NCI-H1092 (cell line): ENCODE measurements at places on chromosomes 6 and 20.
A peak's percentile ranks its signal among the peaks of the same experiment; 100 is the strongest.

- no peak for DNase-seq
Observed at GRCh38 chr6:44685213-44685612, 297.7 kb downstream of the CDC5L start.

DNA sequence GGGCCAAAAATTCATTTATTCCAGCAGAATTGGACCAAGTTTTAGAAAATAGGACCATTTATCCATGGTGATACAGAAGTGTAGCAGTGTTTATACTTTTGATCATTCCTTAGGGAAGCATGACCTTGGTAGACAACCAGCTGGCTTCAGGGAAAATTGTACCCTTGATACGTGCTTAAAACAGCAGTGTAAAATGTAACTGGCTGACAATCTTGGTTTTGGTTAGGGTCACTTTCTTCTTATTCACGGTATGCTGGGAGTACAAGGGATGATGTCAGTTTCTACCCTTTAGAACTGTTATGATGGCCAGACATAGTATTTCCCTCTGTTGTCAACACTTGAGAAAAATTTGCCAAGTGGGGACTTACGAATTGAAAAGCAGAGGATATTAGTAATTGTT is 157.1 kb downstream of the BCKDHB start:
- no peak for DNase-seq

GRCh38 chr6:169499848-169500247 is 202.0 kb downstream of the WDR27 start:
- DNase-seq, result no peak

GRCh38 chr6:33634161-33634727 is 13.1 kb downstream of the ITPR3 start:
- DNase-seq, result no peak

DNA sequence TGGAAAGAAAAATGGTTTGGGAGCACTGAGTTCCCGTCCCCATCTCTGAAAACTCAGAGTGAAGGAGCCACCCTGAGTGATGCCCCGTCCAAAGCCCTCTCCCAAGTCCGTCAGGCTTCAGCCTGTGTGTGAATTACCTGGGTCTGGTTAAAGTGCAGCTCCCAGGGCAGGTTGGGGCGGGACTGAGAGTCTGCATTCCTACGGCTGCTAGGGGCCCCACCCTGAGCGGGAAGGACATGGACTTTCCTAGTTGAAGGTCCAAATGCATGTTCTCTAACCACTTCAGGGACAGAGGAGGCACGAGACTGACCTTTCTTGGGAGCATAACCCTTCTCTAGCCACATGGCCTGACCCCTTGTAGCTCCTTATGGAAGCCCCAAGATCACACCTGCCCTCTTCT is 97.2 kb downstream of the SYNDIG1 start:
- no peak for DNase-seq

- no peak for DNase-seq
Observed at GRCh38 chr20:2834401-2835110, 5.9 kb downstream of the PCED1A start.

DNA sequence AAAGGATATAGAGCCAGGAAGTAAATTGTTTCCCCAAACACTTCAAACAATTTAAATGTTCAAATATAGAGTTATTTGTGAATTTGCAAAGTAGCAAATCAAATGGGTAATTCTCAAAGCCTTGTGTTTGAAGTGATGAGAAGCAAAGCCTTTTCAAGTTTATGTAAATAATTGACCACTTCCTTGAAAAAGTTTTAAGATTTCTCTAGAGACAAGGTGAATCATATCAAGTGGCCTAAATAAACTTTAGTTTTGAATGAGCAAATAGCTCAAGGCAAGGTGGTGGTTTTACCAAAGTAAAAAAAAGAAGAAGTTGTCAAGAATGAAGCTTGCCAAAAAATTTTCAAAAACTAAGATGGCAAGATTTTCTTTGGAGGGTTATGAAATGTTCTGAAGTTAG is 42.6 kb upstream of the IFNGR1 start:
- DNase-seq, result no peak

DNA sequence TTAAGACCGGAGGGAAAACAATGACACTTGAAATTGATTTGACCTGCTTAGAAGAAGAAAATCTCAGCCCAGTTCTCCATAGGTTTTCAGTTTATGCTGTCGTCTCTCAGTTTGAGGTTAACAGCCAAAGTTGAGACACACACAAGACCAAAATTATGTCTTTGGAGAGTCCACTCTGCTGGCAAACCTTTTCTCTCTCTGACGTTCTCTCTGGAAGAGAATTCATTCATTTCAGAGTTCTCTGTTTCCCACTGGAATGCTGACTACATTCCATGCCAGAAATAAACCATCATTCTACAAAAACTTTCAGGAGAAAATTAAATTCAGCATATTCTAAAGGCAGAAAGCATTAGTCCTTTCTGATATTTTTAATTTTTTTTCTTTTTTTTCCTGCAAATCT is 155.2 kb downstream of the TFAP2A start:
- no peak for DNase-seq

GRCh38 chr20:43726811-43727338 is at the start of gene GTSF1L:
Gene GTSF1L (minus strand): TSS chr20:43727002. CDS start chr20:43726694, 308 bp downstream.
- no peak for DNase-seq

- no peak for DNase-seq
Observed at GRCh38 chr20:31839782-31840487, 5.5 kb downstream of the FOXS1 start.

DNA sequence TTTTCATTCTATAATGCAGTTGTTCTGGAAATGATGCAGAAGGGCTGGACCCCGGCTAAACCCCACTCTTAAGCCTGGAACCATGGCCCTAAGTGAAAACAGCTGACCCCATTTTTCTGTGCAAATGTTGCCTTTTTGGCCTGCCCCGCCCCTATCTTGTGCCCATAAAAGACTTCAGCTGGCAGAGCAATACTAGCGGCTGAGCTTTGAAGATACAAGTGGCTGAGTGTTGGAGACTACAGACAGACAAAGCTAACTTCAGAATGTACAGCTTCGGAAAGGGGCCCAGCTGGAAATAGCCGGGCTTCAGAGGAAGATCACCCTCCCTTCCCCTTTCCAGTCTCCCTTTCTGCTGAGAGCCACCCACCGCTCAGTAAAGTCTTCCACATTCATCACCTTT is 258.6 kb upstream of the SPTLC3 start:
- DNase-seq, result no peak

GRCh38 chr6:149963212-149963461 is 606 bp upstream of the ULBP1 start:
- no peak for DNase-seq

GRCh38 chr20:32672394-32672981 is 1.3 kb downstream of the C20orf203 start:
- DNase-seq, result no peak

GRCh38 chr20:24948939-24949679 is at the start of gene CST7:
Gene CST7 (plus strand): TSS chr20:24949269. CDS start chr20:24949506, 237 bp downstream.
- DNase-seq, result no peak

DNA sequence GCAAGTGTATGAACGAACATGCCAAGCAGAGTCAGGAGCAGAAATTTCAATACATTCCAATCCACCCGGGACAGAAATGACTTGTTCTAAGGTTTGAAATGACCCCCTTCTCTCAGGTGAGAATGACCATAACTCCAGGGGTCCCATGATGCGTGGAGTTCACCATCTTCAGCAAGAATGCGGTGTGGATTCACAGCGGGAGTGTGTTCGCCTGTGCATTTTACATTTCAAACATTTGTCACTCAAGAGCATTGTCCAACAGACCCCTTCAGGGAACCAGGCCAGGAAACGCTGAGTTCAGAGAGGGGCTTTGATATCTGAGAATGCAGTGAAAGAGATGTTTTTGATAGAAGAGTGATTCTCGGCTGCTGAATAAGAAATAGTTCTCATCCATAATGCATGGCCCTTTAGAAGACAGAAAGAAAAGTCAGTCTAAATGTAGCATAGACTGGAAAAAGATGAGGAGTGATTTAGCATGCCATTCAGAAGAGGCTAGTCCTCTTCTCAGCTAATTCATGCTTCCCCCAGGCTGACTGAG is 200.3 kb upstream of the KCNG1 start:
- DNase-seq, result no peak

GRCh38 chr6:154928325-154928922 is 66.7 kb upstream of the TIAM2 start:
- DNase-seq, result peak; percentile 69
